Muscle of leg (tissue), 16 donors: ENCODE measurements at places on chromosomes 1 and 21. TPM values are rescaled to one million over a fixed set of nuclear protein-coding genes. Genes with fewer than 3 reads are reported as not detected.

MAN1C1 gene
- total RNA-seq, result 5.2 TPM

NUDT17 gene
- total RNA-seq, result 15.9 TPM

CLIC6 gene
- total RNA-seq, result 0.04 TPM

ACADM gene
- 59.8 TPM for total RNA-seq

DNASE2B gene
- total RNA-seq, result 0.09 TPM

FCRLB gene
- total RNA-seq, result 0.40 TPM

SH3BGR gene
- total RNA-seq, result 105 TPM
